ENCODE measurements at places on chromosomes 13 and 19.
A peak's percentile ranks its signal among the peaks of the same experiment; 100 is the strongest.

DNA sequence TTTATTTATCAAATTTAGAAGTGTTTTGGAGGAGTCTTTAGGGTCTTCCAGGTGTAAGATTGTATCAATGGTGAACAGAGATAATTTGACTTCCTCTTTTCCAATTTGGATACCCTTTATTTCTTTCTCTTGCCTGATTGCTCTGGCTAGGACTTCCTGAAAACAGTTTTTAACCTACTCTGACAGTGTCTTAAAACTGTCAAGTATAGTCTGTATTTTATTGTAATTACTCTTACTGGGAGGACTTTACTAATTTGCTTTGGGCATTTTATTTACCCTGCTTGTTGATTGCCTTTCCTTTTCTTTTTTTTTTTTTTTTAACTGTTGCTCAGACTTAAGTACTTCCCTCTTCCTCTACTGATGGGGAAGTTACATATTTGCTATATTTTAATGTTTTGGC lies 81.3 kb downstream of the URI1 start:
- no peak for DNase-seq

GRCh38 chr13:114046431-114046975 lies 72.6 kb upstream of the C13orf46 start:
- DNase-seq = no peak

GRCh38 chr13:78409172-78409571 lies 194.2 kb downstream of the POU4F1 start:
- DNase-seq = no peak

- DNase-seq = no peak
Measured at GRCh38 chr19:8607386-8607785, 3.1 kb downstream of the ADAMTS10 start.

DNA sequence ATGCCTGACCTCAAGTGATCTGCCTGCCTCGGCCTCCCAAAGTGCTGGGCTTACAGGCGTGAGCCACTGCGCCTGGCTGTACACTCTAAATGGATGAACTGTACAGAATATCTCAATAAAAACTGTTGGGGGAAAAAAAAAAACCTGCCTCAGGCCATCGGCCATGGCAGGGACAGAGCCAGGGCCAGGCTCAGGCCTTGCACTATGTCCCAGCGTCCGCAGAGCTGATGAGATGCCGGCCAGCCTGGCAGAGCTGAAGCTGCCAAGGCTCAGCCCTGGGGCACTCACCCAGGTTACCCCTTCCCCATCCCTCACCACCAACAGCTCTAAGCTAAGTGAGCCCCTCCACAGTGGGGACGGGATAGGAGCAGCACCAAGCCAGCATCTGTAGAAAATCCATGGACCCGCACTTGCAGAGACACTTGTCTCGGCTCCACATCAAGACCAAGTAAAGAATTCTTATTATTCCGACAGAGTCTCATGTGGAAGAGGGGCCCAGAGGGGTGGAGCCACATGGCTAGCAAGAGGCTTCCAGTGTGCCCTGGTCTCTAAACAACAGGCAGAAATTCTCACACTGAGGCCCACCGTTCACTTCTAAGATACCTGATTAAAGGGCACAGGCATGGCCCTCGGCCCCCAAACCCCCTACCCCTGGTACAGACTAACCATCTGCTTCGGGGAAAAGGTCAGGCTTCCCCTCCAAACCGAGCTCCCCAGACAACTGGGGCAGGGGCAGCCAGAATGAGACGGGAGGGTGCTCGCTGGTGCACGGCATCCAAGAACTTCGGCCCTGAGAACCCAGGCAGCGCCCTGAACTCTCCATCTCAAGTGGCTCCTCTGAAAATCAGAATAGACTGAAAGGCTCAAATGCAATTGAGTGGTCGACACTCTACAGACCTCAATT lies 5.8 kb downstream of the PPP6R1 start:
- DNase-seq = no peak

DNA sequence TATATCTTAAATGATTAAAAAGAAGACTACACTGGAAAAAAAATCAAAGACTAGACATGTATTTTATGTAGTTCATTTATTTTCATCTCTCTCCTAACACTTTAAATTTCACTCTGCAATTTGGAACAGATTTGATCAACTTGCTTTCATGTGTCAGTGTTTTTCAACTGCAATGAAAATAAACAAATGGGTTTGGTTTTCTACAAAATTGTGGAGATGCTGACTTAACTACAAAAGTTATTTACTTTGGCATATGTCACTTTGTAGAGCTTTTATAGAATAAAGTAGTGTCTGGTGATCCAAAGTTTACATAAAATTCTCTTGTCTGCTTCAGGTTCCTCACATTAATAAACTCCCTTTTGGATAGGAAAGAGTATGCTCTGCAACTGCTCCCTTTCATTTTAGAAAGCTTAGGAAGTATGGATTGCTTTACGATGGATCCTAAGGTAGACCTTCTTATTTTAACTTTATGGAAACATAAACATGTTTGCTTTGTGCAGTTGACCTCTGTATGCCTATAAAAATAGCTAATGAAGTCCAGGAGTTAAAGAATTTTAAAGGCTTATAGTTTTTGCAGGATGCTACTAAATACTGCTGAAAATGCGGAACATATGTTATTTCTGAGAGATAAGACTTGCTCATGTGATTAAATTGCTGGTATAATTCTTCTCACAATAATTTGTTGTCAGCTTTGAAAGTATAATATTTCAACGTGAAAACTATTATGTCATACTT lies 815.9 kb downstream of the PCDH9 start:
- no peak for DNase-seq

- no peak for DNase-seq
Measured at GRCh38 chr19:57552432-57552831, 7.2 kb downstream of the ZNF550 start.

- DNase-seq = no peak
Measured at GRCh38 chr13:36910545-36910944, 9.5 kb downstream of the SMAD9 start.

GRCh38 chr19:55400281-55401087 lies 7.1 kb downstream of the UBE2S start:
- no peak for DNase-seq

DNA sequence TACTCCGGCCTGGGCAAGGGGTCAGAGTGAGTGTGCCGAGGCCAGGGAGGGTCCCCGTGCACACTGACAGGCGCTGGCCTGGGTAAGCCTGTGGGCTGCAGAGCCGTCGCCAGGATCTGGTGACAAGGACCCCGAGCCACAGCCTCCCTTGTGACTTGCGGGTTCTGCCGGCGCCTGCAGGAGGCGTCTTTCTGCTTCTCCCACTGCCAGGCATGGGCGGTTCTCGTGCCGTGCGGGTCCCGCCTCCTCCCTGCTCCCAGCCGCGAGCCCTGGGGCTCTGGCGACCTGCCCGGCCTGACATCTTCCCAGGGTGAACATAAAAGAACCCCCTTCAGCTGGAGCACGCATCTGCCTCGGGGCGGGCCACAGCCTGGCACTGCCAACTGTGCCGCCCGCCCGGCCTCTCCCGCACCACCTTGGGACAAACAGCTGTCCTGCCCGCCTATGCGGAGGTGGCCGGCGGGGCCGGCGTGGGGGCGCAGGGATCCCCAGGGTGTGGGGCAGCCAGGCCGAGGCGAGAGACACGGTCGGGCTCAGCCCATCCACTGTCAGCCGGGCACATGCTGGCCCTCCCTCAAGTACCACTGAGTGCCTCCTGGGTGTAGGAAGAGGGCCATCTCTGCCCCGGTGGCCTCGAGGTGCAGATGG lies 1.5 kb upstream of the HCN2 start:
- DNase-seq = peak; percentile 57

DNA sequence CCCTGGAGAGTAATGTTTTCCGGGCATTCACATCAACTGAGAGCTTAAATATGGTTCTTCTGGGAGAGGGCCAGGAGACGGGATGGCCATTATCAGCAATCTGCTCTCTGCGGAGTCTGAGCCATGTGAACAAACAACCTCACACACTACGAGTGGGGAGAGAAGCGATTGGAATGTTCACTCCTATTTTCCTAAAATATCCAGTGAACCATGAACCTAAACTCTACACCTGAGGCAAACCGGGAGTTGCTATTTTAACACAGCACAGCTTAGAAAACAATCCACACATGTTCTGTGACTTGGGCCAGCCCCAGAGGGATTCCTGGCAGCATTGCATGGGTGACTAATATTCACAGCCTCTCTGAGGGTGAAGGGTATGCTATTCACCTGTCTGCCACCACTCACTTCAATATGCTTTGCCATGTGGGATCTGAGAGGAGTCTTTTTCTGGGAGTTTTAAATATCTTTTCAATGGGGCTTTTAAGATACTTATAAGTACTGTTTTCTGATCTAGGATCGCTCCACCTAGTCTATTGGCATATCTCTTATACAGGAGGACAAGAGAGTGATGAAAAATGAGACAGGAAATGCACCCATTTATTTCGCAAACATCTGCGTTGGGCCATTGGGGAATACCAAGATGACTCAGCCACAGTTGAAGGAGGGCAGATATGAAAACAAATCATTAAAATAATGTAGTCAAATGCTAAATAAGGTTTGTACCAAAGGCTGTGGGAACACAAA lies 72.6 kb upstream of the SERP2 start:
- DNase-seq = no peak

DNA sequence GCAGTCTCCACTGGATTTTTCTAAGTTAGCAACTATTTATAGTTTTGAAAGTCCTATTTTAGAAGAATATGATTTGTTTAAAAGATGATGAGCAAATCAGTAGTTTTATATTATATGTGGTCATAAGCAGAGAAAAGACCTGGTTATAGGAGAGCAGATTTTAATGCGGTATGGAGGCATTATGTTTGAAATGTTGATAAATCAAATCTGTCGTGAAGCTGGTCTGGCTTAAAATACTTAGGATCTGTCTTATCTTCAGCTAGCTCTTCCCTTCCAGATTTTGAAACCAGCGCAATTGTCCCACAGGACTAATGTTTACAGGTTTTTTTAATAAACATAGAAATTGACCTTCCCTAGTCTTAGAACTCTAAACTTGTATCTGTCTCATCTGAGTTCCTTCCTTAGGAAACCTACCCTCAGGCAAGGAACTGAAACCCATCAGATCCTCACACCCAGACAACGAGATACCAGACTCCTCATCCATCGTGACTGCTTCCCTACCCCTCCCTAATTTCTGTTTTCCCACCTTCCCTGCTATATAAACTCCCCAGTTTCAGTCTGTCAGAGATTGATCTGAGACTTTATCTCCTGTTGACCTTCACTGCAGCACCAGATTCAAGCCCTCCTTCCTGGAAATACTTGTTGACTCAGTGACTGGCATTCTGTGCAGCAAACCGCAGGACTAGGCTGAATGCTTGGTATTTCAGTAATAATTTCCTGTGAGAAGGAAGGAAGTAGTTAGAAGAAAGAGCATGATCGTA lies 37.8 kb upstream of the CXCL17 start:
- DNase-seq = peak; percentile 27

Measured in CD4-positive, alpha-beta T cell treated with Interleukin-6 at 100 ng/mL for 8 hours (primary cell).